Stimulated activated CD8-positive, alpha-beta memory T cell treated with anti-CD3 and anti-CD28 coated beads, Interleukin-7, amount 100 ng/mL, for 4 hours (primary cell): ENCODE measurements at places on chromosomes 3 and 15.

GRCh38 chr15:39573844-39574243, 7.0 kb upstream of the THBS1 start:
- DNase-seq, result no peak

DNA sequence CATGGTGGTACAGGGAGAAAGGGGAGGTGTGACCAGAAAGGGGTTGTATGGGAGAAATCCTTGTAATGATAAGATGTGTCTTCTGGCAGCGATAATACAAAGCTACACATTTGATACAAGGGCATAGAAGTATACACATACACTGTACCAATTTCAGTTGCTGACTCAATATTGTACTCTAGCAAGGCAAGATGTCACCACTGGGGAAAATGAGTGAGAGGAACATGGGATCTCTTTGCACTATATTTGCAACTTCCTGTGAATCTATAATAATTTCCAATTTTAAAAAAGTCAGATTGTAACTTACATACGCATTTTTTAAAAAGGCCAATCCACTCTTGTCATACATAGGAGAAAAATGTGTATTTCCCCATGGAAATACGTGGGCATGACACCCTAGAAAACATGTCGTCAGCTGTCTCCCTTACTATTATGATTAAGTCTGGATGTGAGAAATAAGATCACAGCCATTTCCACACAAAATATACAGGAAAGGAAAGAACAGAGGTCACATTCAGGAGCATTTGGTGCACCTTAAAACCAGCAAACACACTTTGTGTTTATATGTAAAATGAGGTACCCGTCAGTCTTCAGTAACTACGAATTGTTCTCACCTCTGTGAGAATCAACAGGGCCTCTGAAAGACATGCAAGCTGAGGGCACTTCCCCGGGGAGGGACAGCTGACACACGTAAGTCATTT, 22.9 kb downstream of the PRR23E start:
- DNase-seq, result no peak

DNA sequence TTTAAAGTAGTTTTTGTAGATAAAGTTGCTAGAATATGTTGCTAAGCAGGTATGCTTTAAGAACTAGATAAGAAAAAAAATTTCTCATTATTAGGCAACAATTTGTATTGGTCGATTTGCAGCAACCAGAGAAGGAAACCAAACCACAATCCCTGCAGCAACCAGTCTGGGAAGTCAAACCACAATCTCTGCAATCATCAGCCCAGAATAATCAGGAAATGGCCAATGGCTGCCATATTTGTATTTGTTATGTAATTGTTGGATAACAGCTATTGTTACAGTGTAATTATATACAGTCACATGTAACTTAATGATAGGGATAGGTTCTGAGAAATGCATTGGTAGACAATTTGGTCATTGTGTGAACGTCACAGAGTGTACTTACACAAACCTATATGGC, 23.6 kb downstream of the STXBP5L start:
- no peak for DNase-seq

GRCh38 chr3:39202094-39202493, 9.7 kb upstream of the XIRP1 start:
- DNase-seq, result no peak

DNA sequence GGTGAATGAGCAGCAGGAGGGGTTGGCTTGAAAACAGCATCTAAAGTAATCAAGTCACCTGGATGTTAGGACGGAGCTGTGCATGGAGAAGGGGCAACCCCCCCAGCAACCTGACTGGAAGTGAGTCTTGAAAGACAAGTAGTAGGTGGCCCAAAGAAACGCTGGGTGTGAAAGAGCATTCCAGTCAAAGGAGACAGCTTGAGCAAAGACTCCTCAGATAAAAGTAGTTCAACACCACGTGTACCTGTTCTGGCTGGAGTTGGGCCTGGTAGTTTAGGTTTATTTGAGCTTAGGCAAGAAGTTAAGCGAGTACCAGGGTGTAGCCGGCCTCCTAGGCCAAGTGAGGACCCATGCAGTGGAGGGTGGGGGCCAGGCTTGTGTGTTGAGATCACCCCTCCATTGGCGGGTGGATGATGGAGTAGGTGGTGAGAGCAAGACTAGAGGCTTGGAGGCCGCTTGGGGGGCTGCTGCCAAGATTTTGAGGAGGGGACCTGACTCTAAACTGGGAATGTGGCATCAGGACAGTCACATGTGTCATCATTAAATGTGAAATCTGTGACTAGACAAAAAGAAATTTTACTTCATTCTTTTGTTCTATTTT, 61.3 kb downstream of the ABHD2 start:
- DNase-seq, result no peak

DNA sequence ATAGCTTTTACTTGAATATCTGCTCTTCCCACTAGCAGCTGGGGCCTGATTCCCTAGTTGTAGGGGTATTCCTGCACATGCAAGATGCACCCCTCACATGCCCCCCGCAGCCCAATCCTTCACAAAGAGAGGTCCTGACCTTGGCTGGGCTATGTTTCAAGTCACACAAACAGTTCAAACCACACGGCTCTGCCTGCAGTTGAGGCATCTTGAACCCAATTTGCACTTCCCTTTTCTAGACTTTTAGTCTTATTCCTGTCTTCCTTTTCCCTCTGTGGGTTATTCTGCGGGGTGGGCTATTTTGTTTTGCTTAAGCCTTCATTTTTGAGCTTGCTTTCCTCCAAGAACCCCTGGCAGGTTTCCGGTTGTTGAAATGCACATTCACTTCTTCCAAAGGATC, 13.3 kb upstream of the CCR1 start:
- no peak for DNase-seq
